ENCODE measurements at places on chromosomes 13 and 19.

DNA sequence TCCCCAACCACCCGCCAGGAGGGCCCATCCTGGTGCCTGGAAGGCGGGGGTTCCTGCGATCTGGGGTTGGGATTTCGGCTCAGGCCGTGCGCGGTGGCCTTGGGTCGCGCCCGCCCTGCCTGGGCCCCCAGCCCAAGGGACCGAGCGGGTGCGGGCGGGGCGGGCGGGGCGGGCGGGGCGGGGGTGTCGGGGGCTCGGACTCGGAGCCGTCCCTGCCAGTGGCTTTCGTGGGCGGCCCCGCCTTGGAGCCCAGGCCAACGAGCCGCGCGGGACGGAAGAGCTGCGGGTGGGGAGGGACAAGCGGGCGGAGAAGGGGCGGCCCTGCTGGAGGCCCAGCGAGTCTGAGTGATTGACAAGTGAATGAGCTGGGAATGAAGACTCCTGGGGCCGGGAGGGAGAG, 24.6 kb upstream of the ZNF729 start:
- DNase-seq, result no peak

DNA sequence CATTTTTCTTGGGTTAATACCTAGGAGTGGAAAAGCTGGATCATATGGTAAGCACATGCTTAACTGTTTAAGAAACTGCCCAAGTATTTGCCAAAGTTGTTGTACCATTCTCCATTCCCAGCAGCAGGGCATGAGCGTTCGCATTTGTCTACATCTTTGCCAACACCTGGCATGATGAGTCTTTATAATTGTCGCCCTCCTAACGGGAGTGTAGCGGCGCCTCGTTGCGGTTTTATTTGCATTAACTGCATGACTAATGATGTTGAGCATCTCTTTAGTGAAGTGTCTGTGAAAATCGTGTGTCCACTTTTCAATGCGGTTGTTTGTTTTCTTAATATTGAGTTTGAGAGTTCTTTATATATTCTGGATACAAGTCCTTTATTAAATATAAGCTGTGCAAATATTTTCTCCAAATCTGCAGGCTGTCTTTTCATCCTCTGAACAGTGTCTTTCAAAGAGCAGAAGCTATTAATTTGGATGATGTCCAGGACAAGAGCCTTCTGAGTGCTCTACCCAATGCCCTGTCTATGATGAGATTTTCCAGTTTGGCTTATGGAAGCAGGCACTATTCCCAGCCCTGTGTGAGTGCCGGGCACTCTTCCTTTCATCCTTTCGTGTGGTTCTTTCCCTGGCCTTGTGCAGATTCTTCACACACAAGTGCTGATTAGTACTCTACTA, 202.0 kb downstream of the FOXO1 start:
- no peak for DNase-seq

GRCh38 chr13:36807616-36808015, 11.4 kb upstream of the RFXAP start:
- DNase-seq, result no peak

- no peak for DNase-seq
Observed at GRCh38 chr13:109897988-109898624, 111.7 kb upstream of the IRS2 start.

- DNase-seq, result no peak
Observed at GRCh38 chr13:90027409-90027808, 1320.1 kb upstream of the MIR17HG start.

DNA sequence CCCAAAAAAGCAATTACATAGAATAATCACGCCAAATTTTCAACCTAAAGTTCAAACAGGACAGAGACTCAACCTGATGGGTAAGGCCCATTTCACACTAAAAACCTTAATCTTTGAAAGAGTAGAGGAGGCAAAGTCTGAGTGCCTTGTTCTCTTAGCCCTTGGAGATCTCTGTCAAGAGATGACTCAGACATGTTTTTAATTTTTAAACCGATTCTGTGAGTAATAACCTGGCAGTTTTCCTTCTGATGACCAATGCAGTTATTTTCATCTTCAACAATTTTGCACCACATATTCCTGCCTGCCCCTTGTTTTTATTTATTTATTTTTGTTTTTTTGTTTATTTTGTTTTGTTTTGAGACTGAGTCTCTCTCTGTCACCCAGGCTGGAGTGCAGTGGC, 11.5 kb upstream of the TNFSF9 start:
- DNase-seq, result no peak

GRCh38 chr13:66887088-66887487, 343.0 kb downstream of the PCDH9 start:
- no peak for DNase-seq

DNA sequence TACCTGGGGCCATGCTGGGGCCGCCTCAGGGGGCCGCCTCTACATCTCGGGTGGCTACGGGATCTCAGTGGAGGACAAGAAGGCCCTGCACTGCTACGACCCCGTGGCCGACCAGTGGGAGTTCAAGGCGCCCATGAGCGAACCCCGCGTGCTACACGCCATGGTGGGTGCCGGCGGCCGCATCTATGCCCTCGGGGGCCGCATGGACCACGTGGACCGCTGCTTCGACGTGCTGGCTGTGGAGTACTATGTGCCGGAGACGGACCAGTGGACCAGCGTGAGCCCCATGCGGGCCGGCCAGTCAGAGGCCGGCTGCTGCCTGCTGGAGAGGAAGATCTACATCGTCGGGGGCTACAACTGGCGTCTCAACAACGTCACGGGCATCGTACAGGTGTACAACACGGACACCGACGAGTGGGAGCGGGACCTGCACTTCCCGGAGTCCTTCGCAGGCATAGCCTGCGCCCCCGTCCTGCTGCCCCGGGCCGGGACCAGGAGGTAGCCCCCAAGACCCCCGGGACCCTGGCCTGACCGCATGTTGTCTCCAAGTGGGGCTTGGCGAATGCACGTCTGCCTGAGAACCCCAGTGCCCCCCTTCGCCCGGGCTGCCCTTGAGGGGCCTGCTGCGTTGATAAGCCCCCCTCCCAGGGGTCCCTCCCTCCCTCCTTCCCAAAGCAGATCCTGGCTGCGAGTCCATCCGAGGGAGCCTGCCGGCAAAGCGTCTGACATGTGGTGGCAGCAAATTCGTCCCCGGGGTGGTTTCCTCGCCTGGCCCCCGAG, 14.5 kb upstream of the CRTC1 start:
- DNase-seq, result no peak

GRCh38 chr19:33241091-33241529, 15.5 kb upstream of the SLC7A10 start:
- no peak for DNase-seq

DNA sequence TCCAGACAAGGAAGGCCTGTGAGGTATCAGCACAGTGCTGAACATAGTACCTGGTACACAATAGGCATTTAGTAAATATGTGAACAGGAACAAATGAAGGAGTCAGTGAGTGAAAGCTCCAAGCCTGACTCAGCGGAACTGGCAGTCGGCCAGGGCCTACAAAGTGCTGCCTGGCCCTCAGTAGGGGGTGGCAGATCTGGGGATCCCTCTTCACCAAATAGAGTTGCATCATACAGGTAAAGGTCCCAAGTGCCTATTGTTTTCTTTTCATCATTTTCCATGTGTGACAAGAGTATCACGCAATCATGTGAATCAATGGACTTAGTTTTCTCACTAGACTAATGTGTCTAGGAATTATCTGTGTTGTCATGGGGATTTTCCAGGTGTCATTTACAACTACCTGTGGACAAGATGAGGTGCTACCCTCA, 9.2 kb downstream of the CYP2B6 start:
- no peak for DNase-seq

DNA sequence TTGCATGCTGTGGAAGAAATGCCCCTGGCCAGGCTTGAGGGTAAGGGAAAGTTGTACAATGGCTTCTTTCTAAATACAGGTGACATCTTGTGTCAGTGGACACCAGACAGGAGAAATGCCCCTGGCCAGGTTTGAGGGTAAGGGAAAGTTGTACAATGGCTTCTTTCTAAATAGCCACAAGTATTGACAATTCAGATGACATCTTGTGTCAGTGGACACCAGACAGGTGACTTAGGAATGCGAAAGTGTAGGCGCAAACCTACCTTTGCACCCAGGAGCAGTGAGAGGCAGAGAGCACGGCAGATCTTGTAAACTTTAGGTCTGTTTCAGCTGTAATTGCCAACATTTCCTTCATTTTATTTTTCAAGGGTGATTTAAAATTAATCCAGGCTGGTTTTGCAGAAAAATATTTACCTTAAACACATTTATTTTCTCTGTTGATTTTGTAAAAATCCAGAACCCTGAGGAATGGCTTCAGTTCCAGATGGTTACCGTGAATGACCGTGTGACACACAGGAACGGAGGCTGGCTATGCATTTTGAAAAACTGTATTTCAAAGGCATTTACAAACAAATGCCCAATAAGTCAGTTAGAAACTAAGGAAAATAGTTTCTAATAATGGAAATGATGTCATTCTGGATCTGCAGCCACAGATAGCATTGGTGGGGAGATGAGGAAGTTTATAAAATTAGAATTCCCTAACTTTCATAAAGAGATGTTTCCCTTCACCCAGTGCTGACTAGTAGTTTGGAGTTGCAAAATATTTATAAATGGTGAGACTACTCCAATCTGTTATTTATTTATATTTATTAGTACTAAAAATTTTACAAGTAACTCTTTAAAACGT, 34.9 kb downstream of the TNFSF13B start:
- no peak for DNase-seq

GRCh38 chr19:4206818-4207484, 22.4 kb upstream of the EBI3 start:
- DNase-seq, result no peak

DNA sequence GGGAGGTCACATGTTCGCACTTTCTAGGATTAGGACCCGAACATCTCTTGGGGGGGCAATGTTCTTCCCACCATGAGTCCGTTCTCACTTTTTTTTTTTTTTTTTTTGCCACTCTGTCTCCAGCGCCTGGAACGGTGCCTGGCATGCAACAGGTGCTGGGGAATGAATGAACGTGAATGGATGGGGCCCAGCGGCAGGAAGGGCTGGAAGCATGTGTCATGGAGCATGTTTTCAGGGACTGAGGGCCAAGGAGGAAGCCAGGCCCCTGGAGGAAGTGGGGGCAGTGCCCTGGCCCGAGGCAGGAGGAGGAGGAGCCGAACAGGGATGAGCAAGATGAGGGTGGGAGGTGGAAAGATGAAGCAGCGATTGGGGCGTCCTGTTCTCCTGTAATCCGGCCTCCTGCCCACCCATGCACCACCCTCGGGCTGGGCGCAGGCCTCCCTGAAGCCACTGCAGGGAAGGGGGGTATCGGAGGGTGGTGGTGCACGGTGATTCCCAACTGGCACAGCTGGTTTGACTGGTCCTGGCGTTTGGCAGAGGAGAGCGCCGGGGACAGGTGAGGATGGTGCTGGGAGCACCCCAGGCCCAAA, 8.8 kb upstream of the SULT2B1 start:
- DNase-seq, result no peak

DNA sequence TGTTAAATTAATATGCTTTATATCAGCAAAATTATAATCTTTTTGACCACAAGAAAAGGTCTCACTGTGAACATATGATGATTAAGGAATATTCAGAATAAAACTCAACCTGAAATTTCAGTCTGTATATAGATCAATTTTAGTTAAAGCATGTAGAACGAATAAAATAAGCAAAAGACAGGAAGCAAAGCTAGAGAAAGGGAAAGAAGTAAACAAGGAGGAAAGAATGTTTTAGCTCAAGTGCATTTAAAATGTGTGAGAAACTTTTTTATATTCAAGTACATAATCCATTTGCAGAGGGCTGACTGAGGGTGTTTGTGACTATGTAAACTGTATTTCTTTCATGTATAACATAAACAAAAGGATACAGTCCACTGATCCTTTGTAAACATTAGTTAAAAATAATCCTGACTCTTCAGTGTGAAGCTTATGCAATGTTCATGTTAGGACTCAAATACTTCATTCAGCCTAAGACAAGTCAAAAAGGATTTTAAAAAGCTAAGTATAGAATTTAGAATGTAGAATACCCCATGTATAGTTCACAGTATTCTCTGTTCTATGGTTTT, 472.1 kb downstream of the DIAPH3 start:
- DNase-seq, result no peak

- no peak for DNase-seq
Observed at GRCh38 chr19:35673121-35673804, 6.9 kb downstream of the UPK1A start.

- no peak for DNase-seq
Observed at GRCh38 chr13:59743195-59743594, 420.5 kb downstream of the DIAPH3 start.

DNA sequence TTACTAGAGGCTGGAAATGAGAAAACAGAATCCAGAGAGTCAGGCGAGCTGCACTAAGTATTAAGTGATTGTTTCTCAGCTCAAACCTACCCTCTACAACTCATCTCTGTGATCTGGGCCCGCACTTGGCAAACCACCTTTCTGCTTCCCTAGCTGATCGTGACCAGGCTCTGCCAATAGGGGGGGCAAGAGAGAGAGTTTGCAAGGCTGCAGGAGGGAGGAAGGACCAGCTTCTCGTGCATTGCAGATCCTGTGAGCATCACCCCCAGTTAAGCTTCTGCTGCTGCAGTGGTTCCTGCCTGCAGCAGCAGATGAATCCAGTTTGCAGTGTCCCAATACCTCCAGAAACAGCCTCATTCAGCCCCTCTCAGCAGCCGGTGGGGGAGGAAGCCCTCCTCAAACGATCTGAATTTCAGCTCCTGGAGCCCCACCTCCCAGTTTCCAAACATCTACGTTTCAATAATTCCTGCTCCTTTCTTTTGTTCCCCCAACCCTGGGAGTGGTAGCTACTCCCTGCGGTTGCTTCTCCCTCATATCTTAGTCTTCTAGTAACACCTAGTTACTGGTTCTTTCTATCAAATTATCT, 20.0 kb downstream of the XRCC1 start:
- no peak for DNase-seq

DNA sequence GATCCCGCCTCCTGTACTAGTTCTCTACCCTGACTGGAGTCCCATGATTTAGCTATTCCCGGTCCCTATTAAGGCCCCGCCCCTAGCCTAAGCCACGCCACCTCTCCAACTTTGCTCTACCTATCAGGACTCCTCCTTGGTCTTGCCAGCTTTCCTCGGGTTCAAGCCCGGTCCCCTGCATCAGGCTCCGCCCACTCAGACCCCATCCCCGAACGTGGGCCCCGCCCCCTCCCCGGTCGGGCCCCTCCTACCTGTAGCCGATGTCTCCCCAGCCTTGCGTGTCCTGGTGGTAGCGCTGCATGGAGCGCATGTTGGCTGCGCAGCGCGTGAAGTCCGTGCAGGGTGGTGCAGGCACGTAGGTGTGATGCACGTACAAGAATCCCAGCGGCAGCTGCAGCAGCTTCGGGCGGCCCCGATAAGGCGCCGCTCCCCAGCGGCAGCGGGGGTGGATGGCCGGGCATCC, 7.3 kb upstream of the RASAL3 start:
- DNase-seq, result no peak

GRCh38 chr19:2199215-2199614, 35.5 kb downstream of the DOT1L start:
- no peak for DNase-seq

Data from NCI-H1436 treated with DMSO at 0.1 percent for 48 hours (cell line).